ENCODE measurements at places on chromosomes 16 and 17. TPM values are rescaled to one million over a fixed set of nuclear protein-coding genes. Genes with fewer than 3 reads are reported as not detected.

Gene ADAP2
- 4.3 TPM for total RNA-seq

Gene RHBDL3
- total RNA-seq, result 0.17 TPM

DNA sequence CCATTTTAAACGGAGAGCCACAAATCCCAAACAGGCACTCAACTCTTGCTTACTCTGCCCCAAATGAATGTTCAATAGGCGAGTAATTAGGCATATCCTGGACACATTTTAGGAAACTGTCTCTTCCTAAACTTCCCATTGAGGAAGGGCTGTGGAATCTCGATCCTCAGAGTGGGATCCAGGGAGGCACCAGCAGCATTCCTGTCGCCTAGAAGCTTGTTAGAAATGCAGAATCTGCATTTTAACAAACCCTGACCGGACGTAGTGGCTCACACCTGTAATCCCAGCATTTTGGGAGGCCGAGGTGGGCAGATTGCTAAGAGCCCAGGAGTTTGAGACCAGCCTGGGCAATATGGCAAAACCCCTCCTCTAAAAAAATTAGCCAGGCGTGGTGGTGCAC, 95.6 kb downstream of the GAS7 start:
- H3K4me3 ChIP-seq, result no peak overlapping the region
- H3K4me1 ChIP-seq, result no peaks in the 10 kb centered on the region
- no peak overlapping the region for H3K27ac ChIP-seq
- DNase-seq, result no peak
- no peaks in the 10 kb centered on the region for H3K36me3 ChIP-seq

DNA sequence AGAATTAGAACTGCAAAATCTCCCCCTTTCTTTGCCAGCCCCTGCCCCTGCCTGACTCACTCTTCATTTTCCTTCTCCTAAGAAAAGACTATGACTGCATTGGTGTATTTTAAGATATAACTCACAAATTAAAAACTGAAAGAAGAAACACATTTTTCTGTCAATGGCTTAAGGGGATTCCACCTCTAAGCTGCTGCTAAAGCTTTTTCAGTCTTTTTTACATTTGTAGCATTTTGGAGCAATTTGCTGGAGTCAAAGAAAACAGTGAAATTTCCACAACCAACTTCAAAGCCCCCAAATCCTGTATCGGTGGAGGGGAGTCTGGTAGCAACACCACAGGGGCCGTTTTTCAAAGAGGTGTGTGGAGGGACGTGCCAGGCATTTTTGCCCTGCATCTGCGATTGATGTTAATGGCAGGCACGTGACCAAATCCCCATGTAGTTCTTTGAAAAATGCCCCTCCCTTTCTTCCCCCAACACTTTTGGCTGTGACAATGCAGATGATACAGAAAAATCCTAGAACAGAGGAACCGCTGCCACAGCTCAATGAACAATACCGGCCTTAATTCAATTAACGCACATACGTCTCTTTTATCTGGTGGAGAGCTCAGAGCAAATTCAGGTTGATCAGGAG, 28.5 kb downstream of the MAF start:
- H3K27me3 ChIP-seq, result no peaks in the 10 kb centered on the region
- H3K36me3 ChIP-seq, result no peaks in the 10 kb centered on the region

Gene LRRC75A
- 3.1 TPM for total RNA-seq

- H3K27ac ChIP-seq, result no peak overlapping the region
- no peak for DNase-seq
- no peaks in the 10 kb centered on the region for H3K27me3 ChIP-seq
- H3K36me3 ChIP-seq, result no peaks in the 10 kb centered on the region
- no peak overlapping the region for H3K4me3 ChIP-seq
Observed at GRCh38 chr16:22292320-22292719, 4.9 kb upstream of the POLR3E start.

- no peaks in the 10 kb centered on the region for H3K36me3 ChIP-seq
- DNase-seq, result peak; percentile 50
- no peaks in the 10 kb centered on the region for H3K27me3 ChIP-seq
- H3K4me3 ChIP-seq, result peak overlapping the region; percentile 2
- peaks cover 25% of the 10 kb centered on the region for H3K4me1 ChIP-seq
- peak overlapping the region; percentile 39 for H3K27ac ChIP-seq
Observed at GRCh38 chr16:73025151-73025855, 22.6 kb downstream of the ZFHX3 start.

- H3K4me3 ChIP-seq, result no peak overlapping the region
- no peak for DNase-seq
- no peaks in the 10 kb centered on the region for H3K36me3 ChIP-seq
Observed at GRCh38 chr16:72604375-72604774, 432.4 kb upstream of the PMFBP1 start.

DNA sequence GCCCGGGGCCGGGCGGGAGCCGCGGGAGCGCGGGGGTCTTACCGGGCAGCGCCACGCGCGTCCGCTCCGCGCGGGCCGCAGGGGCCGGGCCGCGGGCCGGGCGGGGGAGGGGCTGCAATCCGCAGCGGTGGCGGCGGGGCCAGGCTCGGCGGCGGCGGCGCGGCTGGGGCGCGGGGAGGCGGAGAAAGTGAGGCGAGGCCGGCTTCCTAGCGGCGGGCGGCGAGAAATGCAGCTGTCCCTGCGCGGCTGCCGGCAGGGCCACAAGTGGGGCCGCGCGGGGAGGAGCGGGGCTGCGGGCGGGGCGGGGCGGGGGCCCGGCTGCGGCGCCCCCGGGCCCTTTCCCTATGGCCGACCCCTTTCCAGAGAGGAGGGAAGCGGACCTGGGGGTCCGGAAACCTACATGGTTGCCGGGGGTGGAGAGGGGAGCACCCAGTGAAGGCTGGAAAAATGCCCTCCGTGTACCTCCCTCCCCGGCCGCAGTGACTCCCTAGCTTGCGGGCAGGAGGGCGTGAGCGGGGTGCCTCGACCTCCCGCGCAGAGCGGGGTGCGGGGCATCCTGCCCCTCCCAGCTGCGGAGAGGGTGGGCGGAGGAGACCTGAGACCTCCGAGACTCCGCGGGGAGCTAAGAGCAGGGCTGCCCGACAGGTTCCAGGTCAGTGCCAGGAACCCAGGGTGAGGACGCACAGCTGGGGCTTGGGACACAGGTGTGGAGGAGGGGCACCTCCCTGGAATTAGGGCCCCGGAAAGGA, at the start of gene CUEDC1:
CUEDC1 (minus strand) TSS at position 230 of the 749 bp plus-strand sequence. CDS start 69,848 bp downstream, outside the sequence.
- peaks cover 23% of the 10 kb centered on the region for H3K4me1 ChIP-seq
- H3K4me3 ChIP-seq, result peak within 1 kb of the TSS; percentile 74
- DNase-seq, result peak; percentile 51
- H3K27me3 ChIP-seq, result no peaks in the 10 kb centered on the region
- no peaks in the 10 kb centered on the region for H3K36me3 ChIP-seq

Gene ZMYND15
- total RNA-seq, result 0.51 TPM

DNA sequence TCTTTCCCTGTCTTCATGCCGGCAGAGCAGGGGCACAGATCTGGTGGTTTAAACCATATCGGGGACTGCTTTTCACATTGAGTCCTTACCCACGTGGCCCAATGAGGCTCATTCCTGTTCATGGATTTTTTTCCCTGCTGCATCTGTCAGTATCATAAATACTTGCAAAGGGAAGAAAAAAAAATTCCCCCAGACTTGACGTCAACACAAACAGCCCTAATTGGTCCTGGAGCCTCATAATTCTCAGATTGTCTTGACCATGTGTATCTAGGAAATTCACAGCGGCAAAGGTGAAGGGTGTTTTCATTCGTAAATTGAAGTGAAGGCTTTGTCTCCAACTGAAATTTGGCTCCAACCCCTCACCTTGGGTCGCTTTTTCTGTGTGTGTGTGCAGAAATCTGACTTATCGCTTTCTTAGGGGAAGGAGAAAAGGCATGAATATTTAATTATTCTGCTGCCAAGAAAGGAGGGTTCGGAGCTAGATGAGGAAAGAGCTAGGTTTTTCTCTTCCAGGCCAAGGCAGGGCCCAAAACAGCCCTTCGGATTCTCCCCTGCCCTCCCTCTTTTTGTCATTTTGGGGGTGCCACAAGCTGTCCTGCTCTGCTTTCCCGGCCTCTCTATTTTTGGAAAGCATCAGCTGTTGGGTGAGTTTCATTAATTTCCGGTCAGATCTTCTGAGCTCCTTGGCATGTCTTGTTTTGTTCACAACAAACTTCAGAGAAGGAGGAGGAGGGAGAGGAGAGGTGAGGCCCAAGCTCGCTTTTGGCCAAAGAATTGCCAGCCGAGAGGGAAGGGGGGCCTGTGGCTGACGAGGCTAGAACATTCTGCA, 17.8 kb upstream of the CIBAR2 start:
- no peaks in the 10 kb centered on the region for H3K36me3 ChIP-seq
- H3K4me1 ChIP-seq, result peaks cover 14% of the 10 kb centered on the region
- H3K4me3 ChIP-seq, result no peak overlapping the region
- peak; percentile 67 for DNase-seq
- peak overlapping the region; percentile 68 for H3K27ac ChIP-seq

Gene ZG16
- not detected for total RNA-seq

Gene ATAD5
- 0.77 TPM for total RNA-seq

GRCh38 chr16:30758988-30759491, 2.8 kb downstream of the CFAP119 start:
- no peak overlapping the region for H3K4me3 ChIP-seq
- peaks cover 22% of the 10 kb centered on the region for H3K36me3 ChIP-seq
- H3K27me3 ChIP-seq, result no peaks in the 10 kb centered on the region
- DNase-seq, result no peak

GRCh38 chr17:180381-181244, 837 bp downstream of the DOC2B start:
- H3K4me1 ChIP-seq, result no peaks in the 10 kb centered on the region
- no peaks in the 10 kb centered on the region for H3K36me3 ChIP-seq
- no peak overlapping the region for H3K27ac ChIP-seq

DNA sequence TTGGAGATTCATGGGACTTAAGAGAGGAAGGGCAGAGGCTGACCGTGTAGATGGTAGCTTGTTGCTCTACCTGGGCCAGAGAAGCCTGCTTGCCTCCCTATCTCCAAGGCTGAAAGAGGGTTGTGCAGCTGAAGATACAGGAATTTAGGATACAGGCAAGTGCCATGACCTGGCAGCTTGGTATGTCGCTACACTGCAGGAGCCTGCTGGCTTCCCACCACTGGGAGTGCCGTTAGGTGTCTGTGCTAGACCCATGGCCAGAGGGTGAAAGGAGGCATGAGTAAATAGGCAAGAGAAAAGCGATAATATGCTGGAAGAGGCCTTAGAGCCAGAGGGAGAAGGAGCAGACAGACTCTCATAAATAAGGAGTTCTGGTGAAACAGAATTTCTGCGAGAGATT, 10.6 kb downstream of the NAA60 start:
- peaks cover 1% of the 10 kb centered on the region for H3K36me3 ChIP-seq
- DNase-seq, result no peak
- H3K27ac ChIP-seq, result no peak overlapping the region
- peaks cover 3% of the 10 kb centered on the region for H3K4me1 ChIP-seq

GRCh38 chr17:6456321-6456720, 12.1 kb downstream of the PIMREG start:
- H3K27ac ChIP-seq, result no peak overlapping the region
- peaks cover 3% of the 10 kb centered on the region for H3K27me3 ChIP-seq
- no peak overlapping the region for H3K4me3 ChIP-seq
- DNase-seq, result no peak
- peaks cover 9% of the 10 kb centered on the region for H3K4me1 ChIP-seq

Gene KRT25
- total RNA-seq, result not detected

DNA sequence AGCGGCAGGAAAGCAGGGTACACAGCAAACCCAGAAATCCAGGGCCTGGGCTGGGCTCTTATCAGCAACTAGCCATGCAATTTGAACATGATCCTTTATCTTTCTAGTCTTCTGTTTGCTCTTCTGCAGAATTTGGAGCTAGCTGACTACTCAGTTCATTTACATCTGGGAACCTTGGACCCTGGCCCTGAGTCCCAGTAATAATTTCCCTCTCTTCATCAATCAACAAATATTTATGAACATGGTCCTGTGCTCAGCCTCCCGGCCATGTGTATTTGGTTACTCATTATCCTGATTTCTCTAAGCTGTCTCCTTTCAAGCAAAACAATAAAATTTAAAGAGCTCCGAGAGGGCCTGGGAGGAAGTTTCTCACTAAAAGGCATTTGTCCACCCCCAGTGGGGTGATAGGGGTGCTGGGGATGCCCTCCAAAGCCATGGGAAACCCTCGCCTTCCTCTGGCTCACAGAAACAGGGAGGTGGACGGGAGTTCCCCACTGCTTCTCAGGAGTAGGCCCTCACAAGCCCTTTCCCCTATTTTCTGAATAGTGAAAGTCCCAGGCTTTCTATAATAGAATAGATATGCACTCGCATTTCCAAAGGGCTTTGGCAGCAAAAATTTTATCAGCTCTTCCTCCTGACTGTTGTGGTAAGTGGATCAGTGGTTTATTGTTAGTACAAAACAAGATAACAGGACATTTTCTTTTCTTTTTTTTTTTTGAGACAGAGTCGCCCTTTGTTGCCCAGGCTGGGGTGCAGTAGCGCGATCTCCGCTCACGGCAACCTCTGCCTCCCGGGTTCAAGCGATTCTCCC, 6.9 kb upstream of the WDR59 start:
- no peaks in the 10 kb centered on the region for H3K4me1 ChIP-seq
- no peak overlapping the region for H3K27ac ChIP-seq
- peaks cover 2% of the 10 kb centered on the region for H3K27me3 ChIP-seq
- H3K36me3 ChIP-seq, result no peaks in the 10 kb centered on the region
- DNase-seq, result peak; percentile 50
- H3K4me3 ChIP-seq, result peak overlapping the region; percentile 2

Gene NXN
- 53.8 TPM for total RNA-seq

GRCh38 chr17:35630530-35631148, 43.5 kb downstream of the AP2B1 start:
- no peaks in the 10 kb centered on the region for H3K27me3 ChIP-seq
- H3K4me3 ChIP-seq, result no peak overlapping the region
- peak; percentile 21 for DNase-seq
- no peak overlapping the region for H3K27ac ChIP-seq
- H3K36me3 ChIP-seq, result peaks cover 2% of the 10 kb centered on the region

DNA sequence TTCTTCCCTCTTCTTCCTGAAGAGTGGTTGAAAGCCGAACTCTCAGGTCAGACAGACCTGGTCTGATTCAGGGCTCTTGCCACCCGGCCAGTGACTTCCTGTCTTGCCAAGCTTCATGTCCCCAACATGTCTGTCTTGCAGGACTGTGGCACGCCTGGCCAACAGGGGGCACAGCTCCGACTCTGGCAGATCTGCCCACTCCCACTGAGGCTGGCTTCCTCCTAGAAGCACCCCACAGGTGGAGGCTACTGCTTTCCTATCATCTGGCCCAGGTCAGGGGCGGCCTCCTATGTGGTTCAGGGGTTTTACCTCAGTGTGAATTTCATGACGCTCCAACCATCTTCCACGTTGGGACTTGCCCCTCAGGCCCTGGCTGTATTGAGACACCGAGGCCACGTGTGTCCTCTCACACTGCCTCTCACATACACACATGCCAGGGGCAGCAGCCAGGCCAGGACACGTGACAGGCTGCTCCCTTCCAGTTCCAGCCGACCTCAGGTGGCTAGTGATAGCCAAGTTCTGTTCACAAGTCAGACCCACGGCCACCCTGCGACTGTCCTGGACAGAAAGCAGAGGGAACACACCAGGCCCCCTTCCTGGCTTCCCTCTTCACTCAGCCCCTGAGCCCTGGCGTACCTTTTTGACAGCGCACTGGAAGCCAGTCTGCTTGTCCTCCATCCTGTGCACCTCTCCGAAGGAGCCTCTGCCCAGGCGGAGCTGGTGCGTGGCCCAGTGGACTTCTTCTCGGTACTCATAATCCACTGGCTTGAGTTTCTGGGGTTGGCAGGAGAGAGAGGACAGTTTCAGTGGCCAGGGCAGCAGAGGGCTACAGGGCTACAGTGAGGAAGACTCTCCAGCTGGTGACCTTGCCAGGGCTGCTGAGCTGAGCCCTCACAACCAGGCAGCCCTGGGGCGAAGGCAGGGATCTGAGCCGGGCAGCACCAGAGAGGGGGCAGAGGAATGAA, 22.6 kb upstream of the SPATA32 start:
- H3K4me3 ChIP-seq, result no peak overlapping the region
- peaks cover 30% of the 10 kb centered on the region for H3K36me3 ChIP-seq
- H3K27me3 ChIP-seq, result no peaks in the 10 kb centered on the region
- H3K4me1 ChIP-seq, result peaks cover 9% of the 10 kb centered on the region
- no peak for DNase-seq
- no peak overlapping the region for H3K27ac ChIP-seq
